ENCODE measurements at places on chromosomes 4 and X.

DNA sequence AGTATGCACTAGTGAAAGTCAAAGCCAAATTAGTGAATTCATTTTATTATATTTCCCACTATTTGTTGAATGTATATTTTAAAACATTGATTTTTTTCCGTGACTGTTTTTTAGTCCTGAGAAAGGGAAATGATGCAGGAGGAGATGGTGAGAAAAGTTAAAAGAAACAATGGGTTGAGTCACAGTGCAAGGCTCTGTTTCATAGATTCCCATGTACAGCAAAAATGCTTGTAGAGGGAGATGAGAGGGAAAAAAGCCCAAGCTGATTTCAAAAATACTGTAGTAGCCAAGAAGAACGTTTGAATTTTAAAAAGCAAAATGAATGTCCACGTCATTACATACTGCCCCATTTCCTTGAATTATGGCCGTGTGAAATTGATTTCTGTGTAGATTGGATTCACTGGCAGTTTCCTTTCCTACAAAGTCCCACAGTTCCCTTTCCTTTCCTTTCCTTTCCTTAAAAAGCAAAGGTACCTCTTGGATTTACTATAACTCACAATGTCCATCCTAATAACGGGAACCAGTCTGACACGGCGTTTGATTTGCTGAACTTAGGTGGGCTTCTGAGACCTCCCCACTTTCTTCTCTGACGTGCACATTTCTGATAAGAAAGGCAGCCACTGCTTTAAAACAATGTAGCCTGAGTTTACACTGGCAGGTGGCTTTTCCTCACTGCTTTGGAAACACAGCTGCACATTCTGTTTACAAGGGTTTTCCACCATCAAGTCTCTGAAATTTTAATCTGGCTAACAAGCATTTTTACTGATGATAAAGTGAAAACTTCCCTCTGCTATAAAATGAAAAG lies 63.7 kb downstream of the SPCS3 start:
- DNase-seq: no peak

DNA sequence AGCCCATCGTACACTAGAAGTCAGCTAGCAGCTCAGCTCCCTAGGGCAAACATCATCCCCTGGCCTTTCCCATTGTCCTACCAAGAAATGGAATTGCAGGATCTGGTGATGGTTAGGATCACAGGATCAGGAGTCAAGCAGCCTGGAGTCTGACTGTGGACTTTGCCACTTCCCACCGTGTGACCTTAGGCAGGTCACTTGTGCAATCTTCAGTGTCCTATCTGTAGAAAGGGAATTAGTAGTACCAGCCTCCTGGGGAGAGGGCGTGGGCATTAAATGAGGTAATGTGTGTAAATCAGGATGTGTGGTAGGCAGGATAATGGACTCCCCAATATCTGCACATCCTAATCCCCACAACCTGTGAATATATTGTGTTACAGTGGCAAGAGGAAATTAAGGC lies 38.6 kb upstream of the APLN start:
- DNase-seq: no peak

- DNase-seq: no peak
Measured at GRCh38 chr4:77650787-77651186, 45.2 kb downstream of the CXCL13 start.

- DNase-seq: no peak
Measured at GRCh38 chr4:26441771-26442170, 48.5 kb downstream of the CCKAR start.

All from activated CD8-positive, alpha-beta memory T cell treated with anti-CD3 and anti-CD28 coated beads for 48 hours (primary cell).